T-helper 2 cell (primary cell): ENCODE measurements at places on chromosomes 6 and 20.

DNA sequence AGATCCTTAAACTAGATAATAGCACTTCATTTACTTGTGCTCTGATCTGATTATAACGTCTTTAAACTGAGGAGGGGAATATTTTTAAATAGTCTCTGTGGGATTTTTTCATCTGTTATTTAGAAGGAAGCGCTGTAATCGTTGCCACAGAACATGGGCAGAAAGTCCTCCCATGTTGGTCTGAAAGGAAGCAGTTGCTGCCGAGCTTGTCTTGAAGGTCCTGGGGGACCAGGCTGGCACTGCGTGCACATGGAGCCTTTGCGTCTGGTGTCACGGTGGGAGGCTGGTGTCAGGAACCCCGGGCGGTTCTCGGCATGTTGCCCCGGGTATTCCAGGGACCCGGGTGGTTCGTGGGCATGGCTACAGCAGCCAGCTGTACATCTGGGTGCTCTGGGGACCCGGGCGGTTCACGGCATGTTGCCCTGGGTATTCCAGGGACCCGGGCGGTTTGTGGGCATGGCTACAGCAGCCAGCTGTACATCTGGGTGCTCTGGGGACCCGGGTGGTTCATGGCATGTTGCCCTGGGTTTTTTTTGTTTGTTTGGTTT, 11.5 kb downstream of the TPD52L2 start:
- DNase-seq, result no peak

- no peak for DNase-seq
These were observed 135.0 kb upstream of the CCDC28A start for GRCh38 chr6:138638604-138639003.

GRCh38 chr20:32524829-32525501, 60.2 kb downstream of the NOL4L start:
- no peak for DNase-seq

DNA sequence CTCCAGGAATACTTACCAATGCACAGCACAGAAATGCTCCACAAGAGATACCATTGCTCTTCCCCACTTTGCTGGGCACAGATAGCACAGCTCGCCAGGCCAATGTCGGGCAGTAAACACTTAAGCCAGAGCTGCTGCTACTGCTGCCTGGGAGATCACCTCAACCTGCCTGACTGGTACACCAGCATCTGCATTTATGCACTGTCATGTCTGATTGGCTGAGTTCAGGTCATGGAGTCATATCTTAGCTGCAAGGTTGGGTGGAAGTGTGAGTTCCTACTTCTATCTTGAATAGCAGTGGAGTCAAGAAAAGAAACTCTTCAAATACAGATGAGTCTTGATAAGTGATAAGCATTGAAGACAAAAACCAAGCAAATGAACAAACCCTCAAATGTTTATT, 10.9 kb upstream of the ADGRF4 start:
- no peak for DNase-seq
